Natural killer cell treated with Interleukin-12 subunit alpha and Interleukin-12 subunit beta and Interleukin-15 and Interleukin-18, amount 100 ng/mL, for 72 hours (primary cell): ENCODE measurements at places on chromosomes 1 and 21. TPM values are rescaled to one million over a fixed set of nuclear protein-coding genes. Genes with fewer than 3 reads are reported as not detected.

TUFT1 gene
- 2.3 TPM for total RNA-seq

CTNNBIP1 gene
- total RNA-seq = 12.5 TPM

WNT3A gene
- total RNA-seq = not detected

ELAVL4 gene
- total RNA-seq = not detected

TRNP1 gene
- total RNA-seq = 0.55 TPM

GPBP1L1 gene
- 100 TPM for total RNA-seq

RPS6KA1 gene
- total RNA-seq = 369 TPM

VHLL gene
- not detected for total RNA-seq

CD34 gene
- not detected for total RNA-seq

ANXA9 gene
- not detected for total RNA-seq
